ENCODE measurements at places on chromosomes 5 and 9. TPM values are rescaled to one million over a fixed set of nuclear protein-coding genes. Genes with fewer than 3 reads are reported as not detected.

DNA sequence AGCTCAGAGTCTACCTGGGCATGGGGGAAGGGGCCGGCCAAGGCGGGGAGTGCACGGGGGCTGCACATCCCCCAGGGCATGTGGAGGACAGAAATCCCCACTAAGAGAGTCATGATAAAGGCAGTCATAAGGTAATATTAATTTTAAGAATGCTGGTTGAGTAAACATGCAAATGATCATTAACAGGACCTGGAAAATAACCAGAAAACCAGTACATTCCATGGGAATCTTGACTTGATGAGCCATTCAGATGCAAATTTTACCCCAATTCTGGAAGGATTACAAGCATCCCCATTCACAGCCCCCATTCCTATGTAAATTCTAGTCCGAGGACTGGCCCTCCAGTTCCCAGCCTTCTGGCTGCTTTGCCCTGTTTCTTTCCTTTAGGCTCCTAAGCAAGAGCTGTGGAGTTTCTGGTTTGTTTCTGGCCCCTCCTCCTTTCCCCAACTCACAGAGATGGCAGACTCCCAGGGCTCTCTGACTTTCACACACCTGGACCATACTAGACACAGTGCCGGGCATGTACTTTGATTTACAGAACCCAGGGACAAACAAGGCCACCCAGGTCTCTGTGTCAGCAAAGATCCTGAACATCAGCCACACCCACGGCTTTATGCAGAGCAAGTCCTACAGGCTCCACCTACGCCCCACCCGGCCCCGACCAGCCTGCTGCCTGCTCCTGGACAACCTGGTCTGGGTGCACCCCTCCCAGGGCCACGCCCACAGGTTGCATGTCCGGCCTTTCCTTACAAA lies 62.7 kb downstream of the SEMA4D start:
- peak; percentile 92 for DNase-seq

DNA sequence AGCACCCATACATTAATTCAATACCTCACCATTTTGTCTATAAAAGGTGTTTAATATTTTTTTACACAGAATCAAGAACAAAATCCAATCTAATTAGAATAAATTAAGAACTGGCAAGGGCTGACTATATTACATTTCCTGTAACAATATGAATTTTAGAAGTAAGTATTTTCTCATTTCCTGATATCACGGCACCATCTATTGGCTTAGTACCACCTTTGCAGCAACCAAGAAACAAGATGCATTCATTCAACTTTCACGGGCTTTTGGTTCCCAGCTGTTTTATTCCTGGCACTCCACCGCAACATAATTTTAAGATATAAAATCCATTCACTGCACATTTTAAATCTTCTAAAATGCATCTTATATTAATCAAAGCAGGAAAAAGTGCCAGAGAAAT lies 20.6 kb downstream of the PSMB7 start:
- DNase-seq, result no peak

- no peak for DNase-seq
Observed at GRCh38 chr9:86975036-86975435, 27.7 kb upstream of the GAS1 start.

GRCh38 chr5:155728857-155729683 lies 597.9 kb upstream of the SGCD start:
- no peak for DNase-seq

Gene IFNB1
- not detected for total RNA-seq

DNA sequence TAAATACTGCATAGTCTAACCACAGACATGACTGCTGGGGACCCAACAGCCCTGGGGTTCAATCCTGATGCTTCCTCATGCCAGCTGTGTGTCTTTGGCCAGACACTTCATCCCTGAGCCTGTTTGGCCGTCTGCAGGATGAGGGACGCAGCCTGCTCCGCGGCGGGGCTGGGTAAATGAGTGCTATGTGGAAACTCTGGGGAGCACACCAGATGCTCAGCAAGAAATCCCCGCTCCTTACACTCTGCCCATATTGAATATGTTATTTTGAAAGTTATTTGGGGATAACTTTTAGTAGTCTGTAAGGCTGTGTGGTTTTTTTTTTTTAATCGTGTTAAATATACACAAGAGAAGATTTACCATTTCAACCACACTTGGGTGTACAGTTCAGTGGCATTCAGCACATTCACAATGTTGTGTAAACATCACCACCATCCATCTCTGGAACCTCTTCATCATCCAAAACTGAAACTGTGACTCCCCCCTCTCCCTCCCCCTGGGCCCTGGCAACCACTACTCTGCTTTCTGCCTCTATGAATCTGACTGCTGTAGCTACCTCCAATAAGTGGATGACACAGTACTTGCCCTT lies 42.7 kb downstream of the SH3PXD2B start:
- peak; percentile 33 for DNase-seq

DNA sequence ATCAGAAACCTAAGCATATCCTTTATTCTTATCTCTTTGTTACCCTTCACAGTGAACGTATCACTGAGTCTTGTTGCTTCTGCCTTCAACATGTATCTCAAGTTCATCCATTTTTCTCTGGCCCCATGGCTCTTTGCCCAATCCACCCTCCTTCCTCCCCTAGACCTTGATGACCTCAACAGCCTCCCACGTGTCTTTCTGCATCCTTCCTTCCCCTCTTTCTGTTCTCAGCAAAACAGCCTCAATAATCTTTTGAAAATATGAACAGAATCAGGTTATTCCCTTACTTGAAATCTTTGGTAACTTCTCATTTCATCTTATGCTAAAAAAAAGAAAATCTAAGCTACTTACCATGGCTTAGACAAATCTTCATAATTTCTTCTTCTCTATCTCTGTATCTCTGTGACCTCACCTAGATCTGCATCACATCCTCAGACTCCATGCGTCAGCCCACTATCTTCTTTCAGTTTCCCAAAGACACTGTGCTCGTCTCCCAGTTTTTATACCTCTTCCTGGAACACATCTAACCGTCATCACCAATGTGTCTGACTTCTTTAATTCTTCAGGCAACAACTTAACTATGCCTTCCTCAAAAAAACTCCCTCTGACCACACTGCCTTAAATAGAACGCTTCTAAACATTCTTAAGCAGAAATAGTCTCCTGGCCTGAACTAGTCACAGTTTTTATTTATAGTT lies 208.0 kb downstream of the PARP8 start:
- no peak for DNase-seq

DNA sequence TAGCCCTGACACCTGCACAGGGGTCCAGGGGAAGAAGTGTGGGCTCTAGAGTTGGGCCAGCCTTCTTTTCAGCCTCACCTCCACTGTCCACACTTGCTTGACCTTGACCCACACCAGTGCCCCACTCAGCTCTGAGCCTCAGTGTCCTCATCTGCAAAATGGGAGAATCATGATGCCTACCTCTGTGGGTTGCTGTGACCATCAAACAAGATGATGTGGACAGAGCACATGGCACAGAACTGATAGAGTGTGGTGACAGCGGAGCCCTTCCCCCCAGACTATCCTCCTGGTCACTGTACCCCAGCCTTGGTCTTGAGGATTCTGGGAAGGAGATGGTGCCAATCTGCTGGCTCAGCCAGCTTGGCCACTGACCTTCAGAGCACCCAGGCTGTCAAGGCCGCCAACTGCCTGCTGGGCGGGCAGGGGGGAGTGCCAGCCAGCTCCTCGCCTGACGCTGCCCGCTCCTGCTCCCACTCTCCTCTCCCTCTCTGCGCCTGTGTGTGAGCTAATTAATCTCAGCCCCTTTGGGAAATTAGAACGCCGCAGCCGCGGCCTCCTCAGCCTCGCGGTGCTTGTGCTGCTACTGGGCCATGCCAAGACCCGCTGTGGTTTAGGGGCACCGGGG lies 16.7 kb downstream of the CXXC5 start:
- DNase-seq, result no peak

DNA sequence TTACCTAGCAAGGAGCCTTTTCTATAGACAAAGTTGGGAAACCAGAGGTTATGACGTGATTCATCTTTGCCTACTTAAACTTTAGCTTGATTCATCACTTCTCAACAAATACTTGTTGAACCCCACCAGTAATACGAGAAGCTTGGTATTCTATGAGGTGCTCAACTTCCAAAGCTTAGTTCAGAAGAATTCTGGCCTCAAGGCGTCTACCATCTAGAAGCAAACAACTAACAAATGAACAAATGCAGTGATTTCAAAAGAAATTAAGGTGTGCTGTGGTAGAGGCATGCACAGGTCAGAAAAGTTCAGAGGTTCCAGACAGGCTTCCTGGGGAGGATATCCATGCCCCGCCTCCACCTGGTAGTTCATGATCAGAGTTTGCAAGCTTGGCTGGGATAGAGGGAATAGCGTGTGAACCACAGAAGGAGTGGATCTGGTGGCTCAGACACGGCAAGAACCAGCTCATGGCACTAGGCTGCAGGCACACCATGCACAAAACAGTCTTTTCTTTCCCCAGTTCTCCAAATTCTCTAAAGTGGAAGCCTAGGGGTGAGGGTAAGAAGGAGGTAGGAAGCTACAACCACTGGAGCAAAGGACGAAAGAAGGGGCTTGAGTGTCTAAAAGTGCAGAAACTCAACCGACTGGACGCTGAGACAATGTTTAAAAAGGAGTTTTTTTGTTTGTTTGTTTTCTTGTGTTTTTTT lies 473.0 kb downstream of the RAB3C start:
- DNase-seq, result no peak

DNA sequence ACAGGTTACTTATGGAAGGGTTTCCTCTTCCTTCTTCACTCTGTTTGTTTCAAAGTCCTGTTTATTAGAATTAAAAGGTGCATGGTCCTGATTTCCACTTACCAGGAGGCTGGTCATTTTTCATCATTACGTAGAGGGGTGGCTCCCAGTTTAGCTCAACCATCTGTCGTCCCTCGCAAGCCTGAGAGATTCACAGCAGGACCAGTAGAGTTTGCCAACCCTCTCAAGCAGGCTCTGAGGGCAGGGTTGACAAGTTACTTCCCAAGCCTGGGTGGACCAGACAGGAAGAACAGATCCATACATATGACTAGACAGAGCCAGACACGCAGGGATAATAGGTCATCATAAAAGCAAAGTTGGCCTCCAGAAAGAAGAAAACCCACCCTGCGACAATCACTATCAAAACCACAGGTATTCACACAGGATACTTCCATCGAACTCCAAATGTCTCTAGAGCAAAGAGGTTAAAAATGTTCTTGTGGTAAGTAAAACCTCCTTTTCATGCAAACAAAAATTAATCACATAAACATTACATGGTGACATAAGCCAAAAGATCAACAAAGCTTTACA lies 151.9 kb downstream of the ELAVL2 start:
- no peak for DNase-seq

DNA sequence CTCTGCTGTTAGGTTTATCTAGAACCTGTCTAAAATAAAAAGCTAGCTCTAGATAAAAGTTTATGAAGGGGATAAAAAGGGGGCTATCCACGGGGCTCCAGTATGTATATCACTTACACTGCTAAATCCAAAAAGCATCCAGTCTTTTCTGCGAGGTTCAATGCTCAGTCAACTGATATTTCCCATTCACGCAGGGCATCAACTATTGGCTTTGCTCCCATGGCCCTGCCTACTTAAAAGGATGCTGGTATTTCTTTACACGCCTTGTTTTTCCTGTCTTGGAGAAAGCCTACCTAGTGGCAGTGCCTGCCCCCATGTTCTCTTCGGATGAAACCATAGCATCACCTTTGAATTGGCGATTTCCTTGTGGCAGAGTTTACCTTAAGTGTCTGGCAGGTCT lies 8.1 kb downstream of the SPRY4 start:
- no peak for DNase-seq

Gene AJM1
- 26.5 TPM for total RNA-seq

Gene GGTA1
- 37.8 TPM for total RNA-seq

Gene SH3TC2
- 1.6 TPM for total RNA-seq

- DNase-seq, result no peak
Observed at GRCh38 chr5:178476531-178476930, 113.7 kb downstream of the COL23A1 start.

Gene DNAI1
- not detected for total RNA-seq

GRCh38 chr5:154315196-154315595 lies 124.7 kb downstream of the GALNT10 start:
- DNase-seq, result no peak

- no peak for DNase-seq
Observed at GRCh38 chr9:99782962-99783718, 38.5 kb upstream of the NR4A3 start.

Gene TMEM38B
- total RNA-seq, result 27.9 TPM

- DNase-seq, result no peak
Observed at GRCh38 chr5:135878156-135878620, 17.5 kb downstream of the IL9 start.

Gene FOXD4L4
- total RNA-seq, result 0.41 TPM

GRCh38 chr5:57186194-57186593 lies 12.3 kb downstream of the GPBP1 start:
- DNase-seq, result no peak

Gene CKS2
- not detected for total RNA-seq

Gene PCDHA11
- total RNA-seq, result not detected

- DNase-seq, result no peak
Observed at GRCh38 chr5:142757564-142757963, 12.6 kb upstream of the ARHGAP26 start.

DNA sequence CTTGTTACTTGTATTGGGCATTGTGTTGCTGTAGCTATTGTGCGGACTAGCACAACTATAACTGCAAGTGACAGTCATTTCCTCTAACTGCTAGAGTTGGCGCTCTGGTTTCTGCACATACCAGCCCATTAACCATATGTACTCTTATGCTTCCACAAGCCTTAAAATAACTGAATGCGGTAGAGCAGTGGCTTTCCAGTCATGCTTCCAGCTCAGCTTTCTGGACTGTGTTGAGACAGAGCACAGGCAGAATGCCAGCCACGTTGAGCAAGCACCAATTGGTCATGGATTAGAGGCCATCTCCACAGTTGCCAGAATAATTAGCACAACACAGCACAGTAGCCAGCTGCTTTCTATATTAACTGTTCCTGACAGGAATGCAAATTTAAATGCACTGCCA lies 12.2 kb downstream of the INVS start:
- DNase-seq, result peak; percentile 59

DNA sequence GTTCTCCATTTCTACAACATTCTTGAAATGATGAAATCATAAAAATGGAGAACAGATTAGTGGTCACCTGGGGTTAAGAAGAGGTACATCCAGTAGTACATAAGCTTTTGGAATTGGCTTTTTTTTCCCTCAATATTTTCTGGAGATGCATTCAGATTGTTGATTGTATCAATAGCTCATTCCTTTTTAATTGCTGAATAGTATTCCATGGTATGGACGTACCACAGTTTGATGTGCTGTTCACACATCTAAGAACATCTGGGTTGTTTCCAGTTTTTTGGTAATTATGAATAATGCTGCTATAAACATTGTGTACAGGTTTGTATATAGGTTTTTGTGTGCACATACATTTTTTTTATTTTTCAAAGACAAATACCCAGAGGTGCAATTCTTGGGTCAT lies 130.0 kb downstream of the PPP2R2B start:
- no peak for DNase-seq

Gene SPATA31C1
- total RNA-seq, result not detected

- no peak for DNase-seq
Observed at GRCh38 chr5:80925931-80926330, 34.2 kb upstream of the RASGRF2 start.

Gene DMRT3
- total RNA-seq, result not detected

DNA sequence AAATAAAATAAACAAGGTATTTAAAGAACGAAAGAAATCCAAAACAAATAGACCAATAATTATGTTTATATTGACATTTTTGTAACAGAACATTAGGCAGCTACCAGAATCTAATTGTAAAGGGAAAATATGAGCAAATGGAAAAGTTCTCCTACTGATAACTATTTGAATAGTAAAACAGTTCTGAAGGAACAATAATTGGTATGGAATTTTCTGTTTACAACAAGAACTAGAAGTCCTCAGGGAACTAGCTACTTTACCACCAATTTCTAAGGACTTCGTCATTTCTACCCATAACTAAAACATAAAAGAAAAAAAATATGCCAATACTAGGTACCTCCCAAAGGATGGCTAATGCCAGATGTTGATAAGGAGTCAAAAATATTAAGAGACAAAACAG lies 58.5 kb downstream of the AP3B1 start:
- no peak for DNase-seq

GRCh38 chr5:73815631-73816030 lies 189.6 kb downstream of the ARHGEF28 start:
- no peak for DNase-seq
